Stimulated activated CD4-positive, alpha-beta T cell treated with anti-CD3 and anti-CD28 coated beads, Interleukin-15, amount 100 ng/mL, for 24 hours (primary cell): ENCODE measurements at places on chromosomes 7 and 10.

- DNase-seq, result no peak
Observed at GRCh38 chr7:25786936-25787335, 365.1 kb upstream of the NFE2L3 start.

- peak; percentile 11 for DNase-seq
Observed at GRCh38 chr10:28215930-28216329, 86.9 kb downstream of the MPP7 start.

GRCh38 chr7:22093001-22093400, 147.3 kb upstream of the CDCA7L start:
- no peak for DNase-seq

DNA sequence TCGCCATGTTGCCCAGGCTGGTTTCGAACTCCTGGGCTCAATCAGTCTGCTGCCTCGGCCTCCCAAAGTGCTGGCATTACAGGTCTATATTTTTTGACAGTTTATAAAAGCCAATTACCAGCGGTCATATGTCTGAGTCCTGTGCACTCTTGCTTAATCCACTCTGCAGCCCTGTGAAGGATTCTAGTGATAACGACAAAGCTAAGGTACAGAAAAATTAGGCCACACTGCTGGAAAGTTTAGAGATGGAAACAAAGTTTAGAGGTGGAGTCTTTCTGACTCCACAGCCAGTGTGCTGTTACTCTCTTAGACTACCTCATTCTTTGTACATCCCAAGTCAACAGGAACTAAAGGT, 707 bp downstream of the PTER start:
- no peak for DNase-seq

- DNase-seq, result no peak
Observed at GRCh38 chr10:77268721-77269120, 368.9 kb downstream of the KCNMA1 start.

DNA sequence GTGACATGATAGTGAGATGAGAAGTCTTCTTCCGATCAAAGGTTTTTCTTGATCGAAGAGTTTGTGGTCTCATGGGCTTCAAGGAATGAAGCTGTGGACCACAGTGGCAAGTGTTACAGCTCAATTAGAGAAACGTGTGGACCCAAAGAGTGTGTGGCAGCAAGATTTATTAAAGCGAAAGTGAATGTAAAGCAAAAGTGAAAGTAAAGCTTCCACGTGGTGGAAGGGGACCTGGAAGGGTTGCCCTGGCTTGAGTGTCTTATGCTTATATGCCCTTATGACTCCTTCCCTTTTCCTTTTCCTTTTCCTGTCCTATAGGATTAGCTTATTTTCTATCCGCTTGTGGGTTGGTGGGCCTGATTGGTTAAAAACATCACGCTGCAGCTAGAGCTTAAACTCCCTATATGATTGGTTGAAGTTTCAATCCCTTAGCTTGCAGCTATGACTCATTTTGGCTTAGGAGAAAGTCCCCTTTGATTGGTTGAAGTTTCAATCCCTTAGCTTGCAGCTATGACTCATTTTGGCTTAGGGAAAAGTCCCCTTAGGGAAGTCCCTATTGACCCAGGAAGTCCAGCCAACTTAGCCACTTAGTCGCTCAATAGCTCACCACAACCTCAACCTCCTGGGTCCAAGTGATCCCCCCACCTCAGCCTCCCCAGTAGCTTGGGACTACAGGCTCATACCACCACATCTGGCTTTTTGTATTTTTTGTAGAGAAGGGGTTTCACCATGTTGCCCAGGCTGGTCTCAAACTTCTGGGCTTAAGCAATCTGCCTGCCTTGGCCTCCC, 34.7 kb downstream of the MRPS24 start:
- peak; percentile 53 for DNase-seq

- DNase-seq, result no peak
Observed at GRCh38 chr7:134071355-134072331, 55.5 kb upstream of the LRGUK start.

DNA sequence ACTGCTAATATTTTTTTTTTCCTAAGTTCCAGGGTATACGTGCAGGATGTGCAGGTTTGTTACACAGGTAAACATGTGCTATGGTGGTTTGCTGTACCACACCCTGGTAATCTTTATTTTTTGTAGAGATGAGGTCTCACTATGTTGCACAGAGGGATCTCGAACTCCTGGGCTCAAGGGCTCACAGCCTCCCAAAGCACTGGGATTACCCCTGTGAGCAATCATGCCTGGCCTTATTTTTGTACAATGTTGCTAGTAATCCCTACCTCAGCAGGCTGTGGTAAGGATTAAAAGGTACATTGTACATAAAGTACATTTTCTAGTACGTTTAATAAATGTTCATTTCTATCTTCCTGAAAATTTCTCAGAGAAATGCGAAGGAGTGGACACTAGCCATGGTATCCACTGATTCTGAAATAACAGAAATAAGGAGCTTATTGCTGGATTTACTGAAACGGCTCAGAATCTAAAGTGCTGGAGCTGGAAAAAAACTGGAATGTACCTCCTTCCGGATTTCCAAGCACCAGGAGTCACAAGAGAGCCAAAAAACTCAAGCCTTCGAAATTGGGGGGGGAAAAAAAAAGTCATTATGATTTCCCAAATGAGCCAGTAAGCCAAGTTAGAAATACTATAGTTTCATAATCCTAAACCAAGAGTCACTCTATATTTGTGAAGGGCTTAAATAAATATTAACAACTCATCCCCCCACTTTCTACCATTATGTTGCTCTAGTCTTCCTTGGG, 69.6 kb downstream of the NT5C2 start:
- DNase-seq, result no peak

- no peak for DNase-seq
Observed at GRCh38 chr10:119100434-119101238, 3.3 kb upstream of the DENND10 start.

GRCh38 chr10:97736403-97736901, 476 bp upstream of the ZFYVE27 start:
- no peak for DNase-seq

- no peak for DNase-seq
Observed at GRCh38 chr10:79084972-79085597, 16.3 kb downstream of the ZMIZ1 start.
